Activated CD8-positive, alpha-beta memory T cell treated with anti-CD3 and anti-CD28 coated beads for 1 hour (primary cell): ENCODE measurements at places on chromosomes 4 and X.

DNA sequence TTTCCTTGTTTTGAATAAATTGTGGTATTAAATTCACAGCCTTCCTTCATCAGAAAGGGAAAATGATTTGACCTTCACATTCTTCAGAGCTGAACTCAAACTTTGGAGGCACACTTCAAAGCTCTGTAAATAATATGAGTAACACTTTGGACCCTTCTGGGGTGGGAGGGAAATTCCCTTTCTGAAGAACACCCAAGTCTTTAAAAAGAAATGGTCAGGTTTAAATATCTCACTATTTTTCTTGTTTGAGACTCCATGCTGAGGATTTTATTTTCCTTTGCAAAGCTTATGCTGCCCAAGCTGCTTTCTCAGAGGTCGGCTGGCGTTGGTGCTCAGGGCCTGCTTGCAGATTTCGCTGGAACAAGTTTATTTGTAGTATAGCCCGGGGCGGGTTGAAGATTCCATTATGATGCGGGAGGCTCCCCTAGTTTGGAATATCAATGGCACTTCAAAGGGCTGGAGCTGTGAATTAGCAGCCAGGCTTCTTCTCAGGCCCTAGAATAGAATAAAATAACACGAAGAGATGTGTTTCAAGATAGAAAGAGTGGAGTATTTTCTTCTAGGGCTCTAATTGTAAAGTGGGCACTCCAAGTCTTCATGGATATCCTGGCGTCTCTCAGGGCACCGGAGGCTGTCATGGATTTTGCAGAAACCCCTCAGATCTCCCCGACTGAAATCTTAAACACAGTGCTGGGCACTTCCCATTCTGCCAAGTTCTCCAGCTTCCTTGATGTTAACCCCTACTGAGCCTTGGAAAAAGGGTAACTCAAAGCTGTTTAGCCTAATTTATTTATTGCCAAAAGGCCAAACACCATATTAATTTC, 315.6 kb downstream of the GPAT3 start:
- no peak for DNase-seq

DNA sequence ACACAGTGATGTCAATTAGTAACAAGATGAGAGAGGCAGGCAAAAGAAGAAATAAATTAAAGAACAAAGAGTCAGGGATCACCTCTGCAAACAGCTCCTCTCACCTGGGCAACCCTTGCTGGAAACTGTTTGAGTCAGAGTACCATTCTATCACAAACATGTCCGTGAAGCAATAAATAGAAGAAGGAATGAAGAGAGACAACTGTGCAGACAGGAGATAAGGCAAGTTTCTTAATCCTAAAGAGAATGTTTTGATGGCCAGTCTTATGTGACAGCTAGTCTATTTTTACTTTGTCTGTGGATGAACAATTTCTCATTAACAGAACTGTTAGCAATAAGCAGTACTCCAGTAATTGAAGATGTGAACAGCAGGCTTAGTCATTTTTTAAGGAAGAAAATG, 422.4 kb downstream of the DMD start:
- DNase-seq = no peak

DNA sequence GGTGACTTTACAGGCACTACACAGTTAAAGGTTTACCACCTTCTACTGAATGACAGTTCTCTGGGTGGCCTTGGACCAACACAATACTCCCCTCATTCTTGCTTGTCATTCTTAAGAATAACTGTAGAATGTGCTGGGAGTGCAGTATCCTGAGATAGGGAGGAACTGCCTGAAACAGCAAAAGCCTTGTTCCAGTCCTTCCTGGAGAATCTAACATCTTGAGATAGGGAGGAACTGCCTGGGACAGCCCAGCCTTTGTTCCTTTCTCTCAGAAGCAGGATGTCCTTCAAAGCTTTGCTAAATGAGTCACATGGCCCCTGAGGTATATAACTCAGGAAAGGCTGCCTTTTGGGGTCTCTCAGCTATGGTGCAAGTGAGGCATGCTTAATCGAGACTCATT, 145.7 kb upstream of the MBNL3 start:
- no peak for DNase-seq

DNA sequence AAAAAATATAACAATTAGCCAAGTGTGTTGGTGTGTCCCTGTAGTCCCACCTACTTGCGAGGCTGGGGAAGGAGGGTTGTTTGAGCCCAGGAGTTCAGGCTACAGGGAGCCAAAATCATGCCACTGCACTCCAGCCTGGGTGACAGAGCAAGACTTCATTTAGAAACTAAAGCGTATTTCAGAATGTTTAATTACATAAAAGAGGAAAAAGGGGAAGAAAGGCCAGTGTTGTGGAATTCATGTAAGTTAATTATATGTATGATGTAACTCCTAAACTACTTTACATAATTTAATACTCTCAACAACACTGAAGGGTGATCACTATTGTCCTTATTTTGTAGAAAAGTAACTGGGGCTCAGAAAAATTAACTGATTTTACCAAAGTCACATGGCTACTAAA, 67.2 kb upstream of the HOPX start:
- DNase-seq = no peak

GRCh38 chrX:102138064-102138463, 4.2 kb downstream of the TCEAL6 start:
- DNase-seq = no peak

DNA sequence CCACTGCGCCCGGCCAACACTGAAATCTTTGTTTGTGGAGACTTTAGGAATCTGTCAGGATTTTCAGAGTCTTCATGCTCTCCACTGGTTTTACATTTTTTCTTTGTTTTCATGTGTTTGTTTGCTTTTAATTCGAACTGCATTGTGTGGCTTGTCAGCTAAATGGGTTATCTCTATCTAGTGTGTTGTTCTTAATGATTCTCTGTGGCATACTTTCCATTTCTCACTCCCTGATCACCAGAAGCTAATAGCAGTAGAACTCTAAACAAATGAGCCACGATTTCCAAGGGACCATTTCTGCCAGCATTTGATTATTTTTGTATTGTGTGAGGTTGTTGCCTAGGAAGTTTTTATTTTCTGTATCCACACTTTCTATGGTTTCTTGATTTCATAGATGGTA, 352.4 kb downstream of the CAMK2D start:
- DNase-seq = no peak
